Ammon's horn (tissue), 1 donor: ENCODE measurements at places on chromosomes 16 and 17.

DNA sequence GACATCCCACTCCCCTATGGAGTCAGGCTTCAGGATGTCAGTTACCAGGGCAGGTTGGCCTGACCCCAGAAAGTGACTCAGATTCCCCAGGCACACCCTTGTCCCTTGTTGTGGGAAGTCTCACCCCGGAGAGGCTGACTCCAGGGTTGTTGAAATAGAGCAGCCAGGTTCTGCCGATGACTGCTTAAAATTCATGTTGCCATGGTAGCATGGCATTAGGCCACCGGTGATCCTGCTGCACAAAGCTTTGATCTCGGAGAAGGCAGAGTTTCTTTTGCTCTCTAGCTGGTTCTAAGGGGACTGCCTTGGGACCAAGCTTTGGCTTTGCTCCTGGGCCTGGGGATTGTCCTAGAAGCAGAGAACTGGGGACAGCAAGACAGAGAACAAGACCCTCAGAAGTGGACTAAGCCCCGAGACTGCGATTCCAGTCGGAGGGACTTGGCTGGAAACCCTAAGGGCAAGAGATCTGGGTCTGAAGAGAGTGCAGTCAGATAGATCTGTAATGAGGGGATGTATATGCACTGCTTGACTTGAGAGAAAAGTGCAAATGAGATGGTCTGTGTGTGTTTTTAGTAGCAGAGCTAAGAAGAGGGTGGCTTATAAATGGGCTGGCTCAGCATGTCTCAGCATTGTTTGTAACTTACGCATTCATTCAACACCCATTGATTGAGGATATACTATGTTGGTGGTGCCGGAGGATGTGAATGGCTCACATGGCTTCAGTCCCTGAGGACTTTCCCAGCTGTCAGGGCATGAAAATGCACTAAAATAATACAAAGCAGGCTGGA lies 106.9 kb downstream of the RGS9 start:
- peak; percentile 72 for DNase-seq

DNA sequence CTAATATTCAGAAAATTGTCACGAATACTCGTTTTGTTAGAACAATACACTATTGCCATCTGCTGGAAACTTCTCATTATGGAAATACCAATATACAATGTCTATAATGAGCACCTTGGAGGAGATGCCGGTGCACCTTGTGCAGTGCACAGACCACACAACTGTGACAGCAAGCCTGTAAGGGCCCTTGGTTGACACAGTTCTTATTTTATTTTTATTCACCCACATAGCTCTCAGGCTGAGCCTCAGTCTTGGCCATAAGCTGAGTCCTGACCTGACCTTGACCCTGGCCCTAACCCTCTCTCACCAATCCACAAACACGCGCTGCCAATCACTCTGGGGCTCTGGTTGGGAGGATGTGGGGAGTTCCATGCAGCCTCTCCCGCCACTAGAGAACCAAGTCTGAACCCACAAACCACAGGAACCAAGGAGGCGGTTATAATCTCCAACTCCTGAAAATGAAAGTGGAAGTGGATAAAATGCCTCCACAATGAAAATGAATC lies 7.6 kb downstream of the AIPL1 start:
- DNase-seq: no peak

GRCh38 chr16:57268804-57269800 lies 15.4 kb downstream of the PLLP start:
- no peak for DNase-seq

GRCh38 chr16:47492428-47493377 lies 31.6 kb downstream of the PHKB start:
- DNase-seq: peak; percentile 73

GRCh38 chr17:19579867-19580565 lies 46.4 kb downstream of the SLC47A1 start:
- no peak for DNase-seq

DNA sequence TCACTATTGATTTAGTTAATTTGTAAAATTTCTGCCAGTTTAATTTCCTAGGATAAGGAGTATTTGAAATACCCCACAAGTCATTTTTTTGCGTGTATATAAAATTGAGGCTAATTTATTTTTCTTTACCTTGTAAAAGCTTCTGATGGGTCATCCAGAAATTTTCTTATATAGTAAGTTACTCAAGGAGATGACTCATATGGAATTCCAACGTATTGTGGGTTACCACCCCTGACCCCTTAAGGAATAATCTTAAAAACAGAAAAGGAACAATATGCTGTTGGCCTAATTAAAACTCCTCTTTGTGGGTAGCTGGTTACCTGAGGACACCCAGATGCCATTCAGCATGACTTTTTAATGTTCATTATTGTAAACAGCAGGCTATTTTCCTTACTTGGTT lies 13.6 kb downstream of the HEATR6 start:
- DNase-seq: no peak

GRCh38 chr16:68995011-68995504 lies 110.4 kb upstream of the HAS3 start:
- DNase-seq: no peak
